Activated CD4-positive, alpha-beta T cell treated with anti-CD3 and anti-CD28 coated beads, Interleukin-2, amount 50 U/mL, for 24 hours (primary cell): ENCODE measurements at places on chromosomes 6 and 20.

- no peak for DNase-seq
Observed at GRCh38 chr6:3918469-3918868, 69.3 kb downstream of the FAM50B start.

GRCh38 chr20:33685328-33686099, 671 bp downstream of the E2F1 start:
- no peak for DNase-seq

- DNase-seq: no peak
Observed at GRCh38 chr6:166987930-166988329, 11.3 kb upstream of the CEP43 start.

GRCh38 chr6:41836022-41836659, 48.6 kb downstream of the TOMM6 start:
- no peak for DNase-seq

- no peak for DNase-seq
Observed at GRCh38 chr20:11003341-11003740, 329.5 kb upstream of the JAG1 start.
